Calu3 (cell line): ENCODE measurements at places on chromosomes 2 and 18. TPM values are rescaled to one million over a fixed set of nuclear protein-coding genes. Genes with fewer than 3 reads are reported as not detected.

POU3F3 gene
- total RNA-seq: not detected in 2 replicates

CIB4 gene
- not detected in 2 replicates for total RNA-seq

ATIC gene
- 206 and 219 TPM in 2 replicates for total RNA-seq

MAP3K19 gene
- not detected in 2 replicates for total RNA-seq

DOK6 gene
- total RNA-seq: not detected in 2 replicates

SCYGR1 gene
- not detected in 2 replicates for total RNA-seq

BIN1 gene
- total RNA-seq: 52.8 and 54.7 TPM in 2 replicates

ERICH2 gene
- 1.2 and 2.4 TPM in 2 replicates for total RNA-seq

SPIRE1 gene
- total RNA-seq: 91.7 and 98.6 TPM in 2 replicates
